Posterior vena cava (tissue), 2 donors: ENCODE measurements at places on chromosomes 2 and 18. TPM values are rescaled to one million over a fixed set of nuclear protein-coding genes. Genes with fewer than 3 reads are reported as not detected.

- DNase-seq: no peak
Observed at GRCh38 chr2:172048508-172049503, 36.5 kb upstream of the DLX1 start.

DNA sequence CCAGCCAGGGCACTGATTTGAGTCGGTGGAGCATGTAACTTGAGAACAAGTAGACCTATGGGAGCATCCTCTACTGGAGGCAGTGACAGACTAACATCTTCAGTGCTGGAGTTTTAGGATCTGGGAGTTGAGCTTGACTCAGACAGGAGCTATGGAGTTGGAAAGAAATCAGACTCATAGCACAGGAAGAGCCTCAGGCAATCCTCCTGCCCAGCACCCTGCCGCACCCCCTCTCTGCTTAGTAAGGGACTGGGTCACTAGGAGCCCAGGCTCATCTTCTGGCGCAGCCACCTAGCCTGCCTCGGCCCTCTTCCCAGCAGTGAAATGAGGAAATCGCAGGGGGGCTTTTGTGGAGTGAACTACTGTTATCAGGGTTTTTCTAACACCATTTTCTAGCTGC is 3.6 kb downstream of the ARID5A start:
- DNase-seq: peak; percentile 62

- no peak for DNase-seq
Observed at GRCh38 chr18:55479656-55480420, 108.2 kb downstream of the TCF4 start.

Gene SPAST
- 12.6 TPM for total RNA-seq

DNA sequence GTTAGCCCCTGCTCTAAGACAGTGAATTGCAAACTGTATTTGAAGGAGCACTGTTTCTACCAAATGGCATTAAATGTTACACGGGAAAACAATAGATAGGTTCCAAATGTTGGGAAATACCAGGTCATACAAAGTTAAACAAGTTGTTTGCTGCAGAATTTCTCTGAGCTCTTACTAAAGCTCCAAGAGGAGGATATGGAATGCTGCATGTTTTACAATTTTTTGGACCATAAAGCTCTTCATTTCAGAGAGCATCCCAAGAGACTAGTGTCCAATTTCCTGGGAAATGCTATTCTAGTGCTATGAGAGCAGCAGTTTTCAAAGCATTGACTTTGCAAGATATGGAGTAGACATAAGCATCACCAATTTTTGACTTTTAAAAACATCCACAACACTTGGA is 155.6 kb upstream of the CCDC68 start:
- DNase-seq: no peak

- DNase-seq: no peak
Observed at GRCh38 chr18:33745871-33746545, 168.0 kb downstream of the ASXL3 start.

Gene MAP3K20
- 167 TPM for total RNA-seq

- no peak for DNase-seq
Observed at GRCh38 chr2:147649286-147649685, 195.5 kb upstream of the ACVR2A start.

Gene R3HDM1
- total RNA-seq: 20.2 TPM

GRCh38 chr2:192069417-192069816 is 125.3 kb downstream of the TMEFF2 start:
- no peak for DNase-seq

Gene SCYGR2
- not detected for total RNA-seq

DNA sequence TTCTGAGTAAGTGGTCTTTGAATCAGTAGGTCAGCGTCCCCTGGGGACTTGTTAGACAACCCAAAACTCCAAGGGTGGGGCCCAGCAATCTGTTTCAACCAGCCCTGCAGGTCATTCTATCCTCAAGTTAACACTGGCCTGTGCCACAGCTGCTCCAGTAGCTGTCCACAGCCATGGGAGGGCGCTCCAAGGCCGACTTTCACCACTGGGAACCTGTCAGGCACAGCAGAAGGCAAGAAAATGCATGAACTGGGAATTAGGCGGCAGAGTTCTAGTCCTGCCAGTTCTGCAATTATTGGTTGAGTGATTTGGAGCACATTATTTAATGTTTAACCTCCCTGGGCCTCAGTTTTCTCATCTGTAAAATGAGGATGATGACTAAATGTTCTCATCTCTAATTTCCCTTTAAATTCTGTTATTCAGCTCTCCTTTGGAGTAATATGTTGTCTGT is 17.4 kb upstream of the MRPL33 start:
- peak; percentile 94 for DNase-seq

Gene APOB
- 1.6 TPM for total RNA-seq

Gene MTX2
- total RNA-seq: 20.1 TPM

Gene INPP5D
- total RNA-seq: 14.0 TPM

GRCh38 chr2:119427756-119428155 is 3.9 kb upstream of the TMEM37 start:
- DNase-seq: no peak

GRCh38 chr2:40773291-40773690 is 321.4 kb upstream of the SLC8A1 start:
- no peak for DNase-seq

DNA sequence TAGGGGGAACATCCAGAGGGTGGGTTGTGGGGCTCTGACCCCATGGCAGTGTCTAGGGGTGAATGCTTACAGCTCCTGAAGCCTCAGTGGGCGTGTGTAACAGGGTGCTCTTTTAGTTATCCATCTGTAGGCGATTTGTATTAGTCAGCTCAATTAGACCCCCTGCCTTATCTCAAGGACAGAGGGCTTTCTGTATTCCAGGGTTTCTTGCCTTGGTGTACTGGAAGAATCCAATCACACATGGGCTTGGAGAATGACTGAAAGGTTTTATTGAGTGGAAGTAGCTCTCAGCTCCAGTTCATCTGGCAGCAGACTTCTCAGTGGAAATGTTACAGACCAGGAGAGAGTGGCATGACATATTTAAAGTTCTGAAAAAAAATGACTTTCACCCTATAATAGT is 334.0 kb upstream of the GCFC2 start:
- DNase-seq: no peak

Gene ACADL
- 5.0 TPM for total RNA-seq

Gene DTNA
- total RNA-seq: 110 TPM

GRCh38 chr2:195319112-195319460 is 337.9 kb upstream of the SLC39A10 start:
- no peak for DNase-seq

Gene PDE1A
- 15.1 TPM for total RNA-seq

Gene HOXD4
- total RNA-seq: 9.9 TPM

Gene GTF3C2
- total RNA-seq: 36.9 TPM

- DNase-seq: no peak
Observed at GRCh38 chr2:60268032-60268431, 285.4 kb downstream of the BCL11A start.

Gene PECR
- 3.4 TPM for total RNA-seq

Gene TMEM178A
- 1.0 TPM for total RNA-seq

Gene LHCGR
- not detected for total RNA-seq

DNA sequence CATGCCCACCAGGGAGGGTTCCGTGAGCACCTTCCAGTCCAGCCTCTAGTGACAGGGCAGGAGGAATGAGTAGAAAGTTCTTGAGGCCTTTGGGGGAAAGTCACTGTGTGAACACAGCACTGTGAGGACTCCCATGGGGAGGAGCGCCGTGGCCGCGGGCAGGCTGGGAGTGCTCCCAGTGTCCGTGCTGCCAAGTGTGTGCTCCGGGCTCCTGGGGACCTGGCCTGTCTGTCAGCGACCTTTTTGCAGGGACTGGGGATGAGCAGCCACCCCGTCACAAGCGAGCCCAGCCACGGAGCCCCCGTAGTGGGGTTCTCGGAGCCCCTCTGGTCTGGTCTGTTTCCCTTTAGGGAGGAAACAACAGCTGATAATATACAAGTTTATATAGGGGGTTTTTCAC is 36.8 kb downstream of the PDIA6 start:
- DNase-seq: peak; percentile 78

Gene TFPI
- total RNA-seq: 117 TPM
